ENCODE measurements at places on chromosomes 4 and X. TPM values are rescaled to one million over a fixed set of nuclear protein-coding genes. Genes with fewer than 3 reads are reported as not detected.
A peak's percentile ranks its signal among the peaks of the same experiment; 100 is the strongest.

DNA sequence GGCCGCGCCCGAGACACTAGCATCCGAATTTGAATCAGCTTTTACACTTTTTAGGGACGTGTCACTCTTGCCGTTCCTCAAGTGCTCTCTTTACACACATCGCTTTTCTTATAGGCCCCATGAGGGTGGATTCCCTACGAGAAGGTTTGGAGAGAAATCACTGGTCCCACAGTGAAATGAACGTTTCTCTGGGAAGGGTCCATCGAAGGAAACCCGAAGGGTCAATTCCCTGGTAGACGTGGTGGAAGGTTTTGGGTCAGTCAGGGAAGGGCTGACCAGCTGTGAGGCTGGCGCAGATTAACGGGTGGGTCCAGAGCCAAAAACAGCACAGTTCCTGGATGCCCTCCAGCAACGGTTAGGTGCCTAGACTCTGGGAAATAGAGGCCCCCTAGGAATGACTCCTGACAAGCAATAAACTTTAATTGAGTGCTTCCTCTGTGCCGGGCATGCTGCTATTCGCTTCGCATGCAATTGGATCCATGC lies 35.9 kb downstream of the ETDC start:
- no peak for DNase-seq

DNA sequence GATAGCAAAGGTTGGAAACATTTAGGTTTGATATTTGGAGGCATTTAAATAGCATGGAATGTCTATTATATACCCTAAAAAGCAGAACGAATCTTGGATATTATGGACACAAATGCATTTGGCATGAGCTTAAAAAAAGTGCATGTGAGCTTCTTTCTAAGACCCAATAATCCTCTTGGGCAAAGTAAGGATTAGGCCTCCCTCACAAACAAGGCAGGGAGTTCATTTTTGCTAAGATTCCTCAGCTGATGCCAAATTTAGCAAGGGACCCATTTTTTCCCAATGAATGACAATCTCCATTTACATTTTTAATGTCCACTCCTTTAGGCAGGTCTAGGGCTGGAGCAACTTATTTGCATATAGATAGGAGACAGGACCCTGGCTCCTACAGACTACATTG lies 199.8 kb downstream of the SOWAHB start:
- no peak for DNase-seq

DNA sequence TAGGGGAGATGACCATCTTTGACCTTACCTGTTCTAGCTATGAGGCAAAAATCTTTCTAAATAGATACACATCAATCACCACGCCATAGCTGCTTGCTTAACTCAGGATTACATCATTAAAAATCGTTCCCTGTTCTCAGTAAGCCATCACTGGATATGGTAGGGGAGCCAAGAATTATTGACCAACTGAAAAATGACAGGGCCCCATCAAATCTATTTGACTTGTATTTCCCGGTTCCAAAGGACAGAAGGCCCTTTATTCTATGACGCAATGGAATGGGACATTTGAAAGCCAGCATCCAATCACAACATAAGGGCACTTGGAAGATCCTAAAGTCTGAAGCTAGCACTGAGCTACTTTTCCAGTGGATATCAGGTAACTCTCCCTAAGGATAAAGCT lies 75.6 kb upstream of the NOCT start:
- DNase-seq, result no peak

DNA sequence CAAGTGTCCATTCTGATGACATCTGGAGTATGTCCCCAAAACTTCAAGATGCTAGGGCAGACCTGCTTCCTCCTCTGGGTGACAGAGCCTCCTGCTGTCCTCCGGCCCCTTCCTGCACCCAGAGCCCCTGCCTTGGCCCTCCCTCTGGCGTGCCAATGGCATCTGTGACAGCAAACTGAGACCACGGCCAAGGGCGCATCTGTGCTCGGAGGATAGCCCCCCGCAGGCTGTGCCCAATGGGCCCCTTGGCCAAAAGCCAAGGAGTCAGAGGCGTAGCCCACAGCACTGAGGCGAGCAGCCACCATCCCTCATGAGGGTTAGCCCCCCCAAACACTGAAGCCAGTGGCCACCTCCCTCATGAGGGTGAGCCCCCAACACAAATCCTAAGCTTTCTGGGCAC lies 7.9 kb downstream of the LRPAP1 start:
- no peak for DNase-seq

Gene PIR
- not detected for total RNA-seq

DNA sequence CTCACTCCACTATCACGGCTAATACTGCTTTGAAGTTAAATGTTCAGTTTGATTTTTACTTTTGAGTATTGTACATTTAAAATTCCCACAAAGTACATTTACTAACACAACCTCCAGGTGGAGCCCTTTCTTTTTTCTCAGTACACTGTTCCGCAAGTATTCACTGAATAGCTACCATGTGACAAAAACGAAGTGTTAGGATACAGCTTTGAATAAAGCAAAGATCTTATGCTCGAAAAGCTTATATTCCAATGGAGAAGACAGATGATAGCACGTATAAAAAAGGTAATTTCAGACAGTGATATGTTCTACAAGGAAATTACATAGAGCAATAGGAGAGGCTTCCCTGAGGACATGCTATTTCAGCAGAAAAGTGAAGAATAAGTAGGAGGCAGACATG lies 60.7 kb upstream of the ABCG2 start:
- peak; percentile 72 for DNase-seq

DNA sequence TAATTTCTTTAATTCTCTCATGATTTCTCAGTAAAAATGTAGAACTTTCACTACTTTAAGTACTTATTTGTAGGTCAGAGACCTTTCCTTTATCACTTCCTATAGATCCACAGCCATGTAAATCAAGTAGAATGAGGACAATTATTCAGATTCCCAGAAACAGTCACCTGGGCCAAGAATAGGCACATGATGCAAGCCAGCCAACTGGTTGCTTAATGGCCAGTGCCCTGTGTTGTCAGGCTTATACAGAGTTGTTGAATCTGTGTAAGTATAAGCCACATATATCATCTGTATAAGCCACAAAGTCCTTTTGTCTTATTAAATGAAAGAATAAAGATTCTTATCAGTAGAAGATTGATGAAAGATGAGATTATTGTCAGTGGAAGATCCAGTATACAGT lies 5.2 kb downstream of the BANK1 start:
- no peak for DNase-seq

GRCh38 chr4:82584931-82585330 lies 23.1 kb upstream of the TMEM150C start:
- DNase-seq, result no peak

DNA sequence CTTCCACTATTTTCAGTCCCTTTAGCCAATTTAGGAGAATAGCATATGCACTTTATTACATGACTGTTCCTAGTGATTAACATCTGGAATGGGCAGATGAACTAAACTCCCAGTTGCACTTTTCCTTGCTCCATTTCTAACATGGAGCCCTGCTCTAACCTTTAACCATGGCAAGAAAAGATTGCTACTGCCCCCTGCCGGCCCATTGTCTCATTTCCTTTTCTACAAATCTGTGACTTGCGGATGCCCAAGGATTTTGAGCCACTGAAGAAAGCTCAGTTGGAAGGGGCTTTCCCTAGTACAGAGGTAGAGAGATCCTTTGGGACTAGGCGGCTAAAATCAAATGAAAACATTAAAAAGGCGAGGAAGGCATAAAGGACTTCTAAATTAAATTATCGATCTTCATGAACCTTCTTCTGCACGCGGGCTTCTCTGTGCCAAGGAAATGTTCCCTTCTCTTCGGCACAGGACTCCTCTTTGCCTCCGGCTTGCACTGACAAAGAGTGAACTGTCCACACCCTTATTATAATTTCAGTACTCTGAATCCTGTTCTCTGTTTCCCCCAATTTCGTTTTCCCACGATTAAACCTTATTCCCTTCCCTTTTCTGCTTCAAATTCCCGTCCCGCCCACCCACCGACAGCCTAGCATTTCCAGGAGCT lies 577 bp upstream of the GLRA2 start:
- DNase-seq, result peak; percentile 36

DNA sequence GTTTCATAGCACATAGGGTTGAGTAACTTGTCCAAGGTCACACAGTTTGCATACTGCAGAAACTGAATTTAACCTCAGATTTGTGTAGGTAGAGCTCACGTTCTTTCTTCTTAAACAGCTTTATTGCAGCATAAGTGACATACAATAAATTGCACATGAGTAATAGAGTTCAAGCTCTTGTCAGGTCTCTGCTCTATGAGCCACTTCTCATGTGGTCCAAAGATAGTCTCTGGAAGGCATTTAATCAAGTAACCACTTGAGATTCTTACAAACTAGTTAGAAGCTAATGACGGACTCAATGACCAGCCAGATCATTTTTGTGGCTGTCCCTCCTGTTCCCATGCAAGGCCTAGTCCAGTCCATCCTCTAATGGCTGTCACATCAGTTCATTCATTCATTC lies 68.9 kb downstream of the MAOB start:
- no peak for DNase-seq

DNA sequence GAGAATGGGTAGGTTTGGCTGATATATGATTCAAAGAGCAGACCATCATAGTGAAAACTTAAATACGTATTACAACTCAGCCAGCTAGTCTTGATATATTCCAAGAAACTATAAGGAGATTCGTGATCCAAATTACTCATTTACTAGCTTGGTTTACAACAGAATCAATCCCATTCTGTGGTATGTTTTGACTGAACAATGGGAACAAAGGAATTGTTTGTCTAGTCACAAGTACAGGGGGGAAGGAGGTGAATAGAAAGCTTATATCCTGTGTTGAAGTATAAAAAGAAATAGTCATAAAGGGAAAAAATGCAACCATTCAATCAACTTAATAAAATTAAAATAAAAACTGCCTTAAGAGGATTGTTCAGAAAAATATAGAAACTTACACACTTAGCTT lies 17.0 kb downstream of the C4orf54 start:
- DNase-seq, result no peak

DNA sequence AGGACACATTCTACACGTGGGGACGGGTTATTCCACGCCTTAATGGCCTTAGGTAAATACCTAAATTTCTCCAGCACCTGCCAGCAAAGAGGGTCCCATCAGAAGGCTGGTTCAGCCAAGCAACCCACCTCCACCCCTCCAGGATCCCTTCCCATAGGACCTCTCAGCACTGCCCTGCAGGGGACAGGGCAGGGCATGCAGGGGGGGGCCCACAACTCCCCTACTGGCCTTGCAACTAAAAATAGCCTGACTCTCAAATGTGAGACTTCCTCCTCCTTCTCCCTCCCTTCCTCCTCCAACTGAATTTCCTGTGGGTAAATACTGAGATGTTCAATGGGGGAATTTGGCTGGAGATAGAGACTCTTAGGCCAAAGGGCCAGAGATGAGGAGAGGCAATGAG lies 6.3 kb downstream of the LAS1L start:
- no peak for DNase-seq

- no peak for DNase-seq
Observed at GRCh38 chr4:94939791-94940519, 182.2 kb downstream of the BMPR1B start.

GRCh38 chrX:1425381-1425780 lies 27.3 kb downstream of the ASMTL start:
- no peak for DNase-seq

Gene DRP2
- total RNA-seq, result not detected

DNA sequence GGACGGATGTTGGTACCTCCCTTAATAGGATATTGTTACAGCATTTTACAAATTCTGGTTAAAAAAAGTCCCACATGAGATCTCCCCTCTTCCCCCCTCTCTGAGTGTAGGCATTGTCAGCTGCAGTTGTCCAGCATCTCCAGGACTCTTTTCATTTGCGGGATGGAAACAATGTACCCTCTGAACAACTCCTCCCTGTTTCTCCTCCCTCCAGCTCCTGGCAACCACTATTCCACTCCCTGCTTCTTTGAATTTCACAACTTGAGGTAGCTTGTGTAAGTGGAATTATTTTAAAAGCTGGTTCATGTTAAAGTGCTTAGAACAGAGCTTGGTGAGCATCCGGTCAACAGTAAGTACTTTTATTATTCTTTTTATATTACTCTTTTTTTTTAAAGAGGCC lies 69.8 kb downstream of the TBL1X start:
- DNase-seq, result no peak

Gene ADH1A
- not detected for total RNA-seq

- no peak for DNase-seq
Observed at GRCh38 chrX:95860127-95860526, 824.5 kb upstream of the DIAPH2 start.

Gene SLC35A2
- 14.6 TPM for total RNA-seq

Gene CCSER1
- 0.61 TPM for total RNA-seq

GRCh38 chr4:171812665-171813525 lies at the start of gene GALNTL6:
GALNTL6 (plus strand) TSS chr4:171813404.
- DNase-seq, result no peak

Gene SMIM10L2A
- total RNA-seq, result 1.3 TPM

Gene WDR17
- total RNA-seq, result 0.28 TPM

DNA sequence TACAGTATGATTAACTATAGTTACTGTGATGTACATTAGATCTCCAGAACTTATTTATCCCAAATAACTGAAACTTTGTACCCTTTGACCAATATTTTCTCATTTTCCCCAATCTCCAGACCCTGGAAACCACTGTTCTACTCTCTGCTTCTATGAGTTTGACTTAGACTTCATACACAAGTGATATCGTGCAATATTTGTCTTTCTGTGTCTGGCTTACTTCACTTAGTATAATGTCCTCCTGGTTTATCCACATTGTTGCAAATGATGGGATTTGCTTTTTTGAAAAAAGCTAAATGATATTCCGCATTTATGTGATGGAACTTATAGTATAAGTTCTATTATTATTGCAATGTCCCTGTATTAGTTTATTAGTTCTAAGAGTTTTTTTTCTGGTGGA lies 81.8 kb upstream of the SOD3 start:
- no peak for DNase-seq

Gene HOPX
- total RNA-seq, result 13.1 TPM

DNA sequence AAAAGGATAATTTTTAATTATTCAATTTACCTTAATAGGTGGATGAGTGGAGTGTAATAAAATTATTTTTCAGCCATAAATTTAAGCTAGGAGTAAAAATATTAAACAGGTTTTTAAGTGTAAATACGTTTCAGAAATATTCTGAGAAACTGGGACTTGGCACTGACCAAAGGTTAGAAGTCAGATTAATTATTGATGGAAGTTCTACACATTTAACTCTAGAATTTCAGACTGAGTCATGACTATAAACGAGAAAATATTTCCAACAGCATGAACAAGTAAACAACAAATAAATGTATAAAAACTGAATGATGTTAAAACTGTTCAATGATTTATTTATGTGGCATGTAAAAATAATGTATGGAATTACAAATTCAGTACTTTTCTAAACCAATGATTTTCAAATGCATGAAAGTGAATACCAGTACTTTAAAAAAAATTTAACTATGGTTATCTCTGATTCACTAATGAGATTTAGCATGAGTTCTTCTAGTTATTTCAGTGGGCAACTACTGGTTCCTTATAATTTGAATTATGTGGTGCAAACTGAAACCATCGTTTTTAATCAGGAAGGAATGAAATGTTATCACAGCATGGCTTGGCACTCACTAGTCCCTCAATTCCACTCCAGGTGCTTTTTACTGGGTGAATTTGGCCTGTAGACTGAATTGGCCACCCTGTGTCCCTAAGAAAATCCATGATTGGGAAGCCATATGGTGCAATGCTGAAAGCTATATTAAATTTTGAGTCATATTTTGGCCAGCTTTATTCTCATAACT lies 244.2 kb downstream of the FSTL5 start:
- DNase-seq, result no peak

Gene DCAF8L2
- not detected for total RNA-seq

- no peak for DNase-seq
Observed at GRCh38 chr4:74934016-74934831, 1.3 kb downstream of the PARM1 start.

Gene TMEM31
- total RNA-seq, result not detected

All from CD8-positive, alpha-beta T cell (primary cell).